ENCODE measurements at places on chromosomes 5 and 9.

GRCh38 chr5:154072414-154073171 is 33.8 kb downstream of the MFAP3 start:
- peak; percentile 43 for DNase-seq

- DNase-seq = no peak
These were observed 41.9 kb downstream of the SLC22A5 start for GRCh38 chr5:132411304-132412013.

DNA sequence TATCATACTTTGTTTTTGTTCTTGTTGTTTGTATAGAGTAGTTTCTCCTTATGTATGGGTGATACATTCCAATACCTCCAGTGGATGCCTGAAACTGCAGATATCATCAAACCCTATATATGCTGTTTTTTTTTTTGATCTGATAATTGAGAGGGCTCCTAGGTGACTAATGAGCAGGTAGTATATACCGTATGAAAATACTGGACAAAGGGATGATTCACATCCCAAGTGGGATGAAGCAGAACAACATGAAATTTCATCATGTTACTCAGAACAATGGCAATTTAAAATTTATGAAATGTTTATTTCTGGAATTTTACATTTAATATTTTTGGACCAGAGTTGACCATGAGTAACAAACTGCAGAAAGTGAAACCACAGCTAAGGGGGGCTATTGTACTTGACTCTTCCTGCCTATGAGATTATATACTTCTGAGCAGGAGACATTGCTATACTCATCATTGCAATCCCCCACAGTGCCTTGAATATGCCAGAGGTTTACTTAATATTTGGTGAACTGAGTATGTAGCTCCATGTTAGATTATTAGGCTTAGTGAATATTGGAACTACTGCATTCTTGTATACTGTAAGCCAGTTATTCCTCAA is 258.7 kb upstream of the FBXL7 start:
- DNase-seq = no peak

GRCh38 chr5:170266570-170267381 is 30.8 kb downstream of the LCP2 start:
- DNase-seq = no peak

- DNase-seq = no peak
These were observed 172.2 kb upstream of the MEF2C start for GRCh38 chr5:89055015-89055694.

DNA sequence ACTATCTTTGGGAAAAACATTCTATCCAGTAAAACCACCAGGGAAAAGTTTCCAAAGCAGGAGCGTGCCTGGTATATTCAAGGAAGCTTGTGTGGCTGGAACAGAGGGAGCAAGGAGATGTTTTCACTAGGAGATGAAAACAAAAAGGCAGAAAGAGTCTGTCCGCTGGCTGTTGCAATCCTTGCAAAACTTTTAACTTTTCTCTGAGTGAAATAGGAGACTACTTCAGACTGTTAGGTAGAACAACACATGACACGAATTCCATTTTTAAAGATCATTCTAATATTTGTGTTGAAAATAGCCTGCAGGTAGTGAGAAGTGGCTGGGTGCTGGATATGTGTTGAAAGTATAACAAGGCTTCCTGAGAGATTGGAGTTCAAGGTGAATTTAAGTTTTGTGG is 69.5 kb downstream of the PRR16 start:
- no peak for DNase-seq

- DNase-seq = no peak
These were observed 13.9 kb upstream of the UBE2QL1 start for GRCh38 chr5:6434731-6435130.

DNA sequence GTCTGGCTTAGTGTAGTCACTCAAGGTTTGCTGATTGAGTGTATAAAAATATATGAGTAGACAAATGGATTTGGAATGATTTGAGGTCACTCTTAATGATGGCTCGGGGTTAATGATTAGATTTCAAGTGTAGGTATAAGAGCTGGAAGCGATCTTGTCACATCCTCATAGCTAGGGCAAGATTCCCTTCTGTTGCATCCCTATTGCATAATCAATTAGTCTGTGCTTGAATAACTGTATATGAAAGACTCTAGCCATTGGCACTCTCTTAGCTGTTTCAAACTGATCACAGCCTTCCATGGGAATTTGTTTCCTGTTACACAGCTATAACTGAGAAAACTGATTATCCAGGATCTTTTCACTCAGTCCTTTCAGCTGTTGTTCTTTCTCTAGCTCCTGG is 811.6 kb downstream of the TLE4 start:
- DNase-seq = no peak

DNA sequence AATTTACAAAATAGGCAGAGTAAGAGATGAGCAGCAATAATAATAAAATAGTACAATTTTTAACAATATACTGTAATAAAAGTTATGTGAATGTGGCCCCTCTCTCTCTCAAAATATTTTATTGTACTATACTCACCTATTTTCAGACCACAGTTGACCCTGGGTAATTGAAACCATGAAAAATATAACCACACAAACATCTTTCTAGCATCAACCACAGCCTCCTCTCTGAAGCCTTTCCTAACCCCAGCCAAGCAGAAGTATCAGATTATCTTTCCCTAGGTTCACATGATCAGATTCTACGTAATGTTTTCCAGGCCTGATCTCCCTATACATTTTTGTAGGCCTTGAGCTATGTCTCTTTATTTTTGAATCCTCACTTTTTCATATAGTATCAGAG is 35.2 kb downstream of the DNAH5 start:
- DNase-seq = no peak

- no peak for DNase-seq
These were observed 11.9 kb downstream of the GIN1 start for GRCh38 chr5:103108086-103108485.

- no peak for DNase-seq
These were observed 193.1 kb downstream of the PAX5 start for GRCh38 chr9:36840898-36841536.

DNA sequence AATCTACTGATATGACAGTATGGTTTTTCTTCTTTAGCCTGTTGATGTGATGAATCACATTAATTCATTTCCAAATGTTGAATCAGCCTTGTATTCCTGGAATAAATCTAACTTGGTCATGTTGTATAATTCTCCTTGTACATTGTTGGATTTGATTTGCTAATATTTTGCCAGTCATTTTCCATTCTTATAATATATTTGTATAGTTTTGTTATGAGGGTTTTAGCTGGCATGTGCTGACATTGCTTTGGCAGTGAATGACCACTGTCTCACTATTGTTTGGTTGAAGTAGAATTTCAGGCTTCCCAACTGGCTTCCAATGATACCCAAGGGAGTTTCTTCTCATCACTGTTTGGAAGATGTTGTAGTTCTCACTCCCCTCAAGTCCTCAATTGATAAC is 983.0 kb upstream of the PTPRD start:
- no peak for DNase-seq

- DNase-seq = no peak
These were observed 302.4 kb downstream of the TMEM161B start for GRCh38 chr5:87966213-87966612.

DNA sequence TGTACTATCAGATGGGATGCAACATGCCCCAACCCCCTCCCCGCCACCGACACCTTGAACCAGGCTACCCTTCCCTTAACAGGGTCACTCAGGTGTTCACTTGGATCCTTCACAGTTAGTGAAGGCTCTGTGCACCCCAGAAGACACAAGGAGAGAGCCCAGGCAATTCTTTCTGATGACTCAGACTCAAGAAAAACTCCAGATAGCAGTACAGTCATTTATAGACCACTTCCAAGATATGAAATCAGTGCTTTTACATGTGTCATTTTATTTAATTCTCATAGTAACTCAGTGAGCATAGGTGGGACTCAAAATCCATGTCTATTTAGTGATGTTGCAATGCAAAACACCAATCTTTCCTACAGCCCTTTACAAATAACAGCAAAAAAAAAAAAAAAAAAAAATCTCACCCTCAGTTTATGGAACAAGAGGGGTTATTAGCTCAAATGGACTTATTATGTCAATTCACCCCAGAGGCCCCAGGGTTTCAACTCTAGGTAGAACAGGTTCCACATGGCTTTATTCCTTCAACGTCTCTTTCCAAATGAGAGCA is 71.9 kb downstream of the FOXD1 start:
- no peak for DNase-seq

GRCh38 chr5:4643190-4643589 is 496.9 kb upstream of the ADAMTS16 start:
- DNase-seq = no peak

DNA sequence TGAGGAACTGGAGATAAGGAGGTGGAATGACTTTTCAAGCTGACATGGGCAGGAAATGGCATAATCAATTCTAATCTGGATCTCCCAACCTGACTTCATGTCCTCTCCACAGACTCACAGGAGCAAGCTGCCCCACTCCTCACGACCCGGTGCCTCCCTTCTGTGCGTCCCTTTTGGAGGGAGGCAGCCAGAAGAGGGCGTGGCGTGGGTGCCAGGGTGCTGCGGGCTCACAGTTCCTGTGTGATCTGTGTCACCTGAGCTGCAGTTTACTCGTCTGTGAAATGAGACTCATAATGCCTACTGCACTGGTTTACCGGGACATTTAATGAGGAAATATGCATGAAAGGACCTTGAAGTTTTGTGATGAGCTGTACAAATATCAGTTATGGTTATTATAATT is 207.4 kb downstream of the DAB2IP start:
- no peak for DNase-seq

- no peak for DNase-seq
These were observed 1.6 kb upstream of the TMEM245 start for GRCh38 chr9:109121232-109121796.

DNA sequence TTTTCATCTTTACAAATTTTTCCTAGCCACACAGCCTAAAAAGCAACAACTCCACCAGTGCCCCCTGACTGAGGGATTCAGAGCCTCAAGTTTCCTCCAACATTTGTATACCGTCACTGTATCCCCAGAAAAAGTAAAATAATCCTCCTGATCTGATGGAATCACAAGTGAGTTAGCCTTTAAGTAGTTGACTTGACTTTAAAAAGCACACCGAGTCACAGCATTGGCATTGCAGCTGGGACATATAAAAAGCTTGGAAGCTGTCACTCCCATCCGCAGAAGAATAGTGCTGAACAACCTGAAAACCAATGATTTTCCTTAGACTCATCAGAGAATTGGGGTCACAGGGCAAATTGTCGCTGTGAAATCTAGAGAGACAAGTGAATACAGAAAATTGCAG is 41.6 kb upstream of the FBN2 start:
- no peak for DNase-seq

- DNase-seq = no peak
These were observed 13.6 kb upstream of the MRNIP start for GRCh38 chr5:179872055-179872827.

DNA sequence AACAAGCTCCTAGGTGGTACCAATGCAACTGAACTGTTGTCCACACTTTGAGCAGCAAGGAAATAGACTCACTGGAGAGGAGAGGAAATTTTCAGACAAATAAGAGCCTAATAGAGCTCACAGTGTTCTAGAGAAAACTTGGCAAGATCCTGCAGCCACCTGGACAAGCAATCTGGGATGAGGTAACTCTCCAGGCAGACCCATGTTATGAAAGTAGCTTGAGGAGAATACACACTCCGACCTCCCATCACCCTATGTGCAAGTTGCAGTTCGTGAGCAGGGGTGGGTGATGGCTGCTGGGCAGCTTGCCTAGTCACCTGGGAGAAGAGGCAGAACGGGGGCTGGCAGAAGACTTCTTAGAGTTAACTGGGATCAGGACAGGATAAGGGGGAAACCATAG is 102.2 kb downstream of the KLF4 start:
- DNase-seq = no peak

DNA sequence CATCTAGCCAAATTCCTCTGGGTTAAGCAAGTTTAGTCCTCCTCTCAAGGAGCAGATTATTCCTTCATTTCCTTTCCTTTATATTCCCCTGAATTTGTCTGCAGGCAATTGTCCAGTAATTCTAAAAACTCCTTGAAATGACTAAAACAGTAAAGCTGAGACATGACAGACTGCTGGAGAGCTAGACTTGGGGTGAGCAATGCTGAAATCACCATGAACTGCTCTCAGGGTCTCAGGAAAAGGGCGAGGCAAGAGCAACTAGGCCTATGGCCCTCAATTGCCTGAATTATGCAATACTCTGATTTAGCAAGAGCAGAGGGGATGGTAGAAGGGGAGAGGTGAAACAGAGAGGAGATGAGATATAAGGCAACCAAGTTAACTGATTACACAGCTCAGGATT is 172.9 kb upstream of the NREP start:
- DNase-seq = no peak

- DNase-seq = no peak
These were observed 312.8 kb downstream of the ARHGAP26 start for GRCh38 chr5:143083006-143083405.

- no peak for DNase-seq
These were observed 42.4 kb upstream of the PWWP2A start for GRCh38 chr5:160161626-160162025.

DNA sequence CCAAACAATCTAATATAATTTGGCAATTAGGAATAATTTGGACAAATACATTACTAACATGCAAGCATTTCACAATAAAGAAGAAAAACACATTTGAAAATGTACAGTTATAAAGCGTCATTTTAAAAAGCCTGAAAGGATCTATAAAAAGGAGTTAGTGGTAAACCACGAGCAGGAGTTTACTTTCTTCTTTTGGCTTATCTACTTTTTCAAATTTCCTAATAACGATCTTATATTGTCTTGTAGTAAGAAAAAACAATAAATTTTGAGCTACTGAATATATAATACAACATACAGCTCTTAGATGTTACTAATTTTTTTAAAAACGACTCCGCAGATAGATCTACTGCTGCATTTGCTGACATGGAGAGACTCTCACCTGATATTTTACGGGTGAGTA is 79.9 kb downstream of the SMIM23 start:
- no peak for DNase-seq

- no peak for DNase-seq
These were observed 232.8 kb downstream of the ARHGEF28 start for GRCh38 chr5:73858776-73859175.

- no peak for DNase-seq
These were observed 310.6 kb upstream of the MSX2 start for GRCh38 chr5:174413567-174414314.

GRCh38 chr5:175731756-175732465 is 74.0 kb downstream of the HRH2 start:
- DNase-seq = no peak

GRCh38 chr5:24167806-24168205 is 477.0 kb downstream of the CDH10 start:
- no peak for DNase-seq

GRCh38 chr5:79932510-79933504 is 58.3 kb downstream of the MTX3 start:
- no peak for DNase-seq

- DNase-seq = no peak
These were observed 130.7 kb downstream of the EDIL3 start for GRCh38 chr5:84253946-84254345.

- no peak for DNase-seq
These were observed 15.6 kb upstream of the COL23A1 start for GRCh38 chr5:178605788-178606187.

- no peak for DNase-seq
These were observed 6.5 kb downstream of the JMY start for GRCh38 chr5:79242242-79243039.

- no peak for DNase-seq
These were observed 599 bp downstream of the KIAA1191 start for GRCh38 chr5:176360894-176361436.

Measured in GM12878 (cell line).